ENCODE measurements at places on chromosomes 16 and 17.

- peak; percentile 92 for DNase-seq
These were observed 2.9 kb downstream of the TMEM107 start for GRCh38 chr17:8173056-8173870.

- no peak for DNase-seq
These were observed 58.3 kb upstream of the ARHGAP44 start for GRCh38 chr17:12730931-12731521.

GRCh38 chr17:39405436-39405835 lies 4.0 kb upstream of the FBXL20 start:
- DNase-seq = no peak

DNA sequence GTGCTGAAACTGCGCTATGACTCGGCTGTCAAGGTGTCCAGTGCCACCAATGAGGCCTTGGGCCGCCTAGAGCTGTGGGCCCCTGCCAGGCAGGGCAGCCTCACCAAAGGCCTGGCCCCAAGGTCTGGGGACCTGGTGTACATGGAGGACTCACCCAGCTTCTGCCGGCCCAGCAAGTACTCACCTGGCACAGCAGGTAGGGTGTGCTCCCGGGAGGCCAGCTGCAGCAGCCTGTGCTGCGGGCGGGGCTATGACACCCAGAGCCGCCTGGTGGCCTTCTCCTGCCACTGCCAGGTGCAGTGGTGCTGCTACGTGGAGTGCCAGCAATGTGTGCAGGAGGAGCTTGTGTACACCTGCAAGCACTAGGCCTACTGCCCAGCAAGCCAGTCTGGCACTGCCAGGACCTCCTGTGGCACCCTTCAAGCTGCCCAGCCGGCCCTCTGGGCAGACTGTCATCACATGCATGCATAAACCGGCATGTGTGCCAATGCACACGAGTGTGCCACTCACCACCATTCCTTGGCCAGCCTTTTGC lies 25.0 kb downstream of the WNT9B start:
- no peak for DNase-seq

- no peak for DNase-seq
These were observed 151.1 kb downstream of the AHSP start for GRCh38 chr16:31678649-31679325.

DNA sequence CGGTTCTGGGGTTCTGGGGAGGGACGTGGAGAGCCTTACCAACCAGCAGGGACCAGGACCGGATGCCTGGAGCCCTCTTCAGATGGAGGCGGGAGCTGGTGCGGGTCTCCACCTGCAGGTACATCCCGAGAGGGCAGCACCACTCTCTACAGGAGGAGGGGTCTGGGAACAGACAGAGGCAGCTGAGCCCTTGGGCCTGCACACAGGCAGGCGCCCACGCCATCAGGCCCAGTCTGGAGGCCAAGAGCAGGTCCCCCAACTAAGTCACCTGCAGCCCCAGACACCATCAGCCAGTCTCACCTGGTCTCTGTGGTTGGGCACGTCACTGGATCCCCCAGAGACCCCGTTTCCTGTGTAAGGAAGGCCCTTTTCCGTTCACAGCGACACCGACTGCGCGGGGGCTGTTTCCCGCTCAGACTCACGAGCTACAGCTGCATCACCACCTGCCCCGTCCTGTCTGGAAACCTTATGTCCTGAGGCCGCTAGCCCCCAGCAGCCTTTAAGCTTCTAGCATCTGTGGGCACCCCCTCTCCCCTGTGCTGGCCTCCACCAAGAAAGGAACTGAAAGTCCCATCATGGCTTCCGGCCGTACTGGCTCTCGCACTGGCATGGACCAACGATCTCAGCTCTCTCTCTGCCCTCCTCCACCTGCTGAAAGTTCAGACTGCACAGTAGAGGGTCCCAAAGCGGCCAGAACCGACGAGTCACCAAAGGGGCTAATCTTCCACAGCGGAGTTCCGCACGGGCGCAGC lies 1.2 kb downstream of the CYBC1 start:
- peak; percentile 90 for DNase-seq

GRCh38 chr17:1750628-1751027 lies 8.0 kb downstream of the SERPINF2 start:
- no peak for DNase-seq

DNA sequence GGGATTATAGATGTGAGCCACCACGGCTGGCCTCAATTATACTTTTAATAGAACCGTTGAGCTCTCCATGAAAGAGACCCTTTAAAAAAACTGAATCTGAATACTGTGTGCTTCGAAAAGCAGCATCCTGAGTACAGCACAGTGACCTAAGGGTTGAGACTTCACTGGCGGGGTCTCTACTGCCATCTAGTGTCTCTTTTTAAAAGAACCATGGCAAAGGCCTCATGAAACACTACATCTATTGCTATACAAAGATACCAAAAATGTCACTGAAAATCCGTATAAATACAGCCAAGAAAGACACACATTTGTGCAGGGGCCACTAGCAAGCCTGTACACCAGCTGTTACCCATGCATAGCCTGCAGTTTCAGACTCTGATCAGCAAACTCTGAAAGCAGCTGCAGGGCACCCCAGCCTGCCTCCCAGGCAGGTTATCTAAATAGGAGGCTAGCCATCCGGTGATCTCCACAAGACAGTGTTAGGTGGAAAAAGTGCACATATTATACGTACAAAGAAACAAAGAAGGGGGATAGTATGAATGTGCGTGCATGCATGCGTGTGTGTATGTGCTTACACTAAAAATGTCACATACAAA lies 35.3 kb downstream of the NPLOC4 start:
- peak; percentile 67 for DNase-seq

DNA sequence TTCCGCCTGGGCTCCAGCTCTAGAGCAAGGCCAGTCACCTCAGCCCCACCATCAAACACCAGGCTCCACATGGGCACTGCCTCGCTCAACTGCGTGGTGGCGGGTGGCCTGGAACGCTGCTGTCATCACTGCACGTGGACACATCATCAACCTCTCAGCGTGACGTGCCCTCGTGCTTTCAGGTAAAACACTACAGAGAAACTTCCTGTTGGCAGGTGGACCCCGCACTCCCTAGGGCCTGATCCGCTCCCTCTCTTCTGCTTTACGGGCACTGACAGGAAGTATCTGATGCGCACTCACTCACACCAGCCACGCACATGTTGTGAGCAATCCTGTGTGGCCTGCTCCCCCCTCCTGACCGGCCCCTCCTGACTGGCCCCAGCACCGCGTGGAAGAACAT lies 87.4 kb downstream of the ANKRD11 start:
- DNase-seq = peak; percentile 78

GRCh38 chr17:12041312-12041711 lies 20.6 kb downstream of the MAP2K4 start:
- no peak for DNase-seq

DNA sequence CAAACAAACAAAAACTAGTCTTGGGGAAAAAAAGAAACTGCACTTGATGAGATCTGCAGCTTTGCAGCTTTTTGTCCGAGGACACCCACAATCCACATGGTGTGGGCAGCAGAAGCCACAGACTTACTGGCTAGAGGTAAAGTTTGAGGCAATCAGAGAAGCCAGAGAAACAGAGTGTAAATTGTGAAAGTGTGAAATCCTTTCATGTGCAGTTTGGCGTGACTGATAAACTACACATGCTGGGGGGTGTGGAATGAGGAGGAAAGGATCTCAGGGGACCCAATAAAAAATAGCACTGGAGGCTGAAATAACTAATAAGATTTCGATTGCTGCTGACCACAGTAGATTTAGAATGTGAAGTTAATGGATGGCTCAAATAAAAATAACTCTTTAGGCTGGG lies 42.4 kb upstream of the HOXB13 start:
- DNase-seq = no peak

DNA sequence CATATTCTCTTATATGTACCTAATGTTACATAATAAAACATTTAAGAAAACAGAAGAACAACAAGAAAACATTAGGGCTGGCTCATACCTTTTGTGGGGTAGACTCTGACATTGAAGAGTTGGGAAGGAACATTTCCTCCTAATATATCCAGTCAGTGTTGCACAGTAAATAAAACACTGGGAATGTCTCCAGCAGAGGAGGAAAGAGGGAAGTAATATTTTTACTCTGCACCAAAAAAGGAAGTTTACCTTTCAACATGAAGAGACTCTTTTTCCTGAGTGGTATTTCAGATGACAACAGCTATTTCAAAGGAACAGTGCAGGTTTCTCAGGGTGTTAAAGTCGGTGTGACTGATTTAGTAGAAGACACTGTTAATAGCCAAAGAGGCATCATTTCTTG lies 31.9 kb downstream of the EPN2 start:
- no peak for DNase-seq

DNA sequence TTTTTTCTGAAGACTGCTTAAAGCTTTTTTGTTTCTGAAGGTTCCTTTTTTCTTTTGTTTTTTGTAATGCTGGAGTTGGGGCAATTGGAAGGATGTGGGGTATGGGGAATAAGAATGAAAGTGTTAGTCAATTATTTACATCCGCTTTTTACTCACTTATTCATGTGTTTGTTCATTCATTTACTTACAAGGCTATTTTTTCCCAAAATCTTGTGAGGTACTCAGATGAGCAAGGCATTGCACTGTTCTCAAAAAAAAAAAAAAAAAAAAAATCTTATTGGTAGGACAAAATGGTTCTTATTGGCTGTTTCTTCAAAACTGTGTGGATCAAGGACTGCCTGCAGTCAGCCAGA lies 55.7 kb downstream of the PLD6 start:
- DNase-seq = no peak

GRCh38 chr17:40209404-40210093 lies 9.6 kb upstream of the WIPF2 start:
- DNase-seq = no peak

DNA sequence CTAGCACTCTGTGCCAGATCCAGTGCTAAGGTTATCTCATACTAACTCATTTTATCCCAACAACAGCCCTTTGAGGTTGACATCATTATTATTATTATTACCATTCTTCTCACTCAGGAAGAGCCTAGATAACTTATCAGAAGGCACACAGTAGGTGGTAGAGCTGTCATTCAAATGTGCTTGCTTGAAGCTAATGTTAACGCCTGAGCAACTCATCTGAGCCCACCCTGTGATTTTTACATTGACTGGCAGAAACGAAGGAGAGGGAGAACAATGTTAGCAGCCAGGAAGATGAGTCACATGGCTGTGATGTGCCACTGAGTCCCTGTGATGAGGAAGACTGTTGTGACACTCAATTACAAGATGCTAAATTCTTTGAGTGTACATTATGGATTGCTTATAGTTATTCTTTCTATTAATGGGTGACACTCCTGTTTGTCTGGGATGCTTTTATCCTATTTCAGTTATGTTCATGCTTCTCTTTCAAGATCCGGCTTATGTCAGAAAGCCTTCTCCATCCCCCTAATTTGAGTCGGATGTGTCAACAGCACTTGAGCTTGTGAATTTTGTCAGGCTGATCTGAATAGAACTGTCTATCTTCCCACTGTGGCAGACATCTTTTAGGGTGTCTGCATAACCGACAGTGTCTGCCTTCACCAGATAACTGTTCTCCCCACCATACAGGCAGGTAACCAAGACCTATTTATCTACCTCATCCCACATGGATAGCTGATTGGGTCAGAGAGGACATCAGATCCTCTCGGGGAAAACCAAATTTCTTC lies 426.4 kb downstream of the CA10 start:
- DNase-seq = no peak

GRCh38 chr16:19578378-19578971 lies 23.0 kb downstream of the VPS35L start:
- DNase-seq = no peak

GRCh38 chr17:75557852-75558665 lies 29.5 kb upstream of the MYO15B start:
- no peak for DNase-seq

DNA sequence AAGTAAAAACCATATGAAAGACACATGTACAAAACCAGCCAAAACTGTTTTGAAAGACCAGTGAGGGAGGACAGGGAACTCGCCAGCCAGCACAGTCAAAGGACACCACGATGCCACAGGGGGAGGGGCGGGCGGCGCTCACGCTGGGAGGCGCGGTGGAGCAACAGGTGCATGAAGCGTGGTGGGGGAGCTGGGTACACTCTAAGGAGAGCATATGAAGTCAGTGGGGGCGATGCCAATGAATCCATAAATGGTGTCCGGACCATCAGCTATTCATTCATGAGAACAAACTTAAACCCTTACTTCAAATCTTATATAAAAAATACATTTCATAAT lies 101.0 kb upstream of the DNAH17 start:
- no peak for DNase-seq

GRCh38 chr16:12586701-12587100 lies 217.0 kb downstream of the CPPED1 start:
- DNase-seq = no peak

DNA sequence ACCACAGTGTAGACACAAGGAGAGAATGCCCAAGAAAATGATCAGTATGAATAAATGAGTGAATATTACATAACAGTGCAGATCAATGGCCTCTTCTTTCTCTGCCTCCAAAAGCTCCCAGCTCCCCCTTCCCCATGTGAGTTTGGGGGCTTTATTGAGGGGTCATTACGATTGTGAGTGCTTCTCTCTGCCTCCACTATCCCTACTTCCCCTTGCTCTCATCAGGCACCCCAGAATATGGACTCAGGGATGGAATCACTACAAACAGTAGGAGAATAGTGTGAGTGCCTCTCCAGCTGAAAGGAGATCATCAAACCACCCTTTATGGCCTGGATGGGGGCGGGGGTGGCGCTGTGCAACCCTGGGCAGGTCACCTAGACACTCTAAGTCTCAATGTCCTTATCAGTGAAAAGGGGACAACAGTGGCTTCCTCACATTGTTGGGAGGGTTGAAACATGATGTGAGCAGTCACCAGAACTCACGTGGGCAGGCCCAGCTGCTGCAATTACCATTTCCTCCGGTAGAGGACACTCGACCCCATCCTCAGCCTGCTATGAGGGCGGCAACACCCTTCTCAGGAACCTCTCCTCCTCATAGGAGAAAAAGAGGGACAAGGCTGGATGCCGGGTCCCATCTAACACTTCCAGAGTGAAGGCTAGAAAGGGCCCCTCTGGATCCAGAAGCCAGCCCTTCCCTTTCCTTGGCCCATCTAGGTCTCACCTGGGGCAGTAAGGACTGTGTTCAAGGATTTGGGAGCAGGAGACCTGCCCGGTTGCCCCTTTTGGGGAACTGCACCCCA lies 2.1 kb upstream of the EPOP start:
- peak; percentile 66 for DNase-seq

DNA sequence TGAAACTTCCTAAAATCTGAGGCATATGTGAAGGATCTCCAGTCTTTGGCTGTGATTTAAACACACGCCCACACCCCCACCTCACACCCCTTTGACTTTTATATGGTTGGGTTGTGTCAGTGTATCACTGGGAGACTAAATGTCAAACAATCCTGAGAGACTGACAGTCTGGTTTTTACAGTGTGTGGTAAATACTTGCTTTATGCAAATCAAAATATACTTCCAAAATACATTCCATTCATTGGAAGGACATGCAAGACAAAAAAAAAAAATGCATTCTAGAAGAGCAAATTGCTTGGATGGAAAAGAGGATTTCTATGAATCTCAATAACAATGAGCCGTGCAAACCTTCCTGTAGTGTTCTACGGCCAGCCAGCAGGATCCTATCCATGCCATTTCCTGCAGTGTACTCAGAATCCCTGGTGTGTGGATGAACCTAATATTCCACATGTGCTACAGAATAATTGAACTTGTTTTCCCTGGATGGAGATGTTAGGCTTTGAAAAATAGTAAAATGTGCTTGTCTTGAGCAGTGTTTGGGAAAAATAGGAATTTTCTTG lies 602.1 kb upstream of the GOT2 start:
- DNase-seq = no peak

- no peak for DNase-seq
These were observed at the start of gene RIPOR1 for GRCh38 chr16:67528222-67528869. Gene RIPOR1, plus strand, starts transcription at chr16:67528829. Its CDS starts 9,618 bp downstream, at chr16:67538447.

- no peak for DNase-seq
These were observed 139.3 kb upstream of the IRX3 start for GRCh38 chr16:54425681-54426552.
